HFF-Myc (cell line): ENCODE measurements at places on chromosomes 2 and 18.

GRCh38 chr2:109398366-109399015, 215.3 kb downstream of the SEPTIN10 start:
- no peak for DNase-seq

DNA sequence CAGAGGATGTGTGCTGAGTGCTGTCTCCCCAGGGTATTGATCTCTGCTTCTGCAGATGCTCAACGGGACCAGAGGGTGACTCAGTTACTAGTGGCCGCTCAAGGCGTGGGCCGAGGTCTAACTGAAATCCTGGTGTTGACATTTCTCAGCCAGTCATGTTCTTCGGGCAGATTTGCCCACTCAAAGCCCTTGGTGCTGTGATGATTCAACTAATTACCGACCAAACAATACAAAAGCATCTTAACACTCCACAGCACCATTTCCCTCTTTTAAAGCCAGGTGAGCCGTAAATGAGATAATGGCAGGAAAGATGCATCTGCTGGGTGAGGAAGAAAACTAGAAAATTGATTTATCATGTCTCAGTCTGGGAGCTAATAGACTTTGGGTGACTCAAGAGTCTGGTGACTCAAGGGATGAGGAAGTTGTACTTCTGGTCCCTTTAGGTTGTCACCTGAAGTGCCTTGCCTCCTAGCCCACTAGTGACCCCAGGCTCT, 32.7 kb upstream of the PRLH start:
- no peak for DNase-seq

DNA sequence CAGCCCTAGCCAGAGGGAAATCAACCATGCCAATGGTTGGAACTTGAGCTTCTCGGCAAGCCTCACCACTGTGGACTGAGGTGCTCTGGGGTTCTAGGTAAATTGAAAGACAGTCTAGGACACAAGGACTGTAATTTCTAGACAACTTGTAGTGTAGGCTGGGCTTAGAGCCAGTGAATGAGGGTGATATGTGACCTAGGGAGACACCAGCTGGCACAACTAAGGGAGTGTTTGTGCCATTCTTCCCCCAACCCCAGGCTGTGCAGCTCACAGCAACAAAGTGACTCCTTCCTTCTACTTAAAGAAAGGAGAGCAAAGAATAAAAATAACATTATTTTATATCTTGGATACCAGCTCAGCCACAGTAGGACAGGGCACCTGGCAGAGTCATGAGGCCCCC, 1690.7 kb upstream of the TMEFF2 start:
- DNase-seq = no peak

DNA sequence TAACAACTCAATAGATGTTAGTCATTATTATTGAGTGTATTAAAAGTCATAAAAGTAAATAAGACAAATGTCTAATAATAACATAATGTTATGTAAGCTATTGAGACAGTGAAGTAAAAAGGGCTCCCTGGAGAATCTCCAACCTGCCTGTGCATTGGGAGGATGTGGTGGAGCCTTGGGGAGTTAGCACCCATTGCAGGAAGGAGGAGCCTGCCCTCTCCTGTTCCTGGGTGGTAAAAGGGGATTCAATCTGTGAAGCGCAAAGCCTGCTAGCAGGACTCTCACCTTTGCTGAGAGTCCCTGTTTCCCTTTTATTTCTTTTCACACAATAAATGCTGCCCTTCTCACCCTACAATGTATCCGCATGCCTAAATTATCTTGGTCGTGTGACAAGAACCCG, 206.1 kb downstream of the RAB3GAP1 start:
- no peak for DNase-seq

- no peak for DNase-seq
Measured at GRCh38 chr18:55214534-55214933, 255.3 kb upstream of the CCDC68 start.

GRCh38 chr2:16578081-16578480, 87.6 kb downstream of the CYRIA start:
- no peak for DNase-seq

DNA sequence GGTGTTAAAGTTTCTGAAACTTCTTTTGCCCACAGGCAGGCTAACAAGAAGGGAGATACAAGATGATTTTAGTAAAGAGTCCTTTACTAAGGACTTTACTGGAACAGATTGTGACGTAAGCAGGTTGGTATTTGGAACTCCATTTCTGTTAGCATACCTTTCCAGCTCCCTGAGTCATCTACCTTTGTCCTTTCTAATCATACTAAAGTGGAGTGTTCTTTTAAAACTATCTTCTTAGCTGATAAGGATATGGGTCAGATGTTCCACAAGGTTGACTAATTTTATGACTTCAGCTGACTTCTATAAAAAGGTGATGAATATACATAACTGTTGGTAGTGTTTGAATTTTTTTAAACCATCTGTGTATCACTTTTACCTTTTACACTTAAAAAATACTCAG, 21.1 kb downstream of the UGP2 start:
- DNase-seq = no peak

- DNase-seq = no peak
Measured at GRCh38 chr2:200383380-200384110, 77.1 kb downstream of the SPATS2L start.

GRCh38 chr2:3951131-3951954, 248.0 kb downstream of the DCDC2C start:
- no peak for DNase-seq

DNA sequence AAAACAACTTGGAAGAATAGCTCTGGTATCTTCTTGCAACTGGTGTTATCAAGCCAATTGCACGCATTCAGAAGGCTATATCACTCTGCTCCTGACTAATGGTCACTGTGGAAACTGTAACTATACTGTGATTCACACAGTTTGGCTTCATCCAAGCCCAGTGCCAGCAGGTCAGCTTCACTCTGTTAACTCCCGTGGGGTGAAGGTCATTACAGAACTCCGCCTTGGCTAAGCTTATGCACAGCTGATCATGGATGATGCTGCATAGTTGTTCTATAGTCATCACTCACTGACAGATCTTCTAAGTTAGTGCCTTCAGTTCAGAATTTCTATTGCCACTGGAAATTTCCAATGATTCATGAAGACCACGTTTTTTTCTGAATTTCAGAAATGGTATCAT, 497.2 kb upstream of the NETO1 start:
- peak; percentile 6 for DNase-seq

- DNase-seq = no peak
Measured at GRCh38 chr2:135949451-135950234, 35.8 kb downstream of the DARS1 start.

GRCh38 chr2:39845460-39846146, 66.5 kb upstream of the THUMPD2 start:
- no peak for DNase-seq

GRCh38 chr2:107542314-107542740, 284.4 kb upstream of the RGPD4 start:
- no peak for DNase-seq
